ENCODE measurements at places on chromosomes 7 and 10.

DNA sequence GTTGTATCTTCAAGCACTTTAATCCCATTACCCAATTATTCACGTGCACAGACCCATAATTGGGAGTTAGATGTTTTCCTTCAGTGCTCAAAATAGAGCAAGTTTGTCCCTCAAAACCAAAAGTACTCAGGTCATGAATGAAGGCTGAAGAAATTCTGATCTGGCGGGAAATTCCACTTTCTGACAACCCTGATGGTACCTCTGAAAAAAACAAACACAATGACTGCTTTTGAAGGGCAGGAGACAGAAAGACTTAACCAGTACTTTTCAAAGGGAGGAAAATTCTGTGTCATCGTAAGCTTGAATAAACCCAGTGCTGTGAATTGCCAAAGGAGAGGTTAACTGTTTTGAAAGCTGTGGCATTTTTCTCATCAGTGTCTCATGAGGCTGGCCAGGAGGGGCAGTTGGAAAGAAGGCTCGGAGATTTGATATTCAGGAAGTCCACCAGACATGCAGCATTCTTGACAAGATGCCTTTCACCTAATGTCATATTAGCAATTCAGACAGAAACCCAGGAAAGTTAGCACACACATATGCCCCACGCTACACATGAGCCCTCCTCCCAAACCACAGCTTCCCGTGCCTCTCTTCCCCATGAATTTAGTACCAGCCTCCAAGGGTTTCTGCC, 347.0 kb downstream of the KCNMA1 start:
- DNase-seq = no peak

GRCh38 chr7:143361552-143362130, 872 bp downstream of the FAM131B start:
- peak; percentile 81 for DNase-seq

DNA sequence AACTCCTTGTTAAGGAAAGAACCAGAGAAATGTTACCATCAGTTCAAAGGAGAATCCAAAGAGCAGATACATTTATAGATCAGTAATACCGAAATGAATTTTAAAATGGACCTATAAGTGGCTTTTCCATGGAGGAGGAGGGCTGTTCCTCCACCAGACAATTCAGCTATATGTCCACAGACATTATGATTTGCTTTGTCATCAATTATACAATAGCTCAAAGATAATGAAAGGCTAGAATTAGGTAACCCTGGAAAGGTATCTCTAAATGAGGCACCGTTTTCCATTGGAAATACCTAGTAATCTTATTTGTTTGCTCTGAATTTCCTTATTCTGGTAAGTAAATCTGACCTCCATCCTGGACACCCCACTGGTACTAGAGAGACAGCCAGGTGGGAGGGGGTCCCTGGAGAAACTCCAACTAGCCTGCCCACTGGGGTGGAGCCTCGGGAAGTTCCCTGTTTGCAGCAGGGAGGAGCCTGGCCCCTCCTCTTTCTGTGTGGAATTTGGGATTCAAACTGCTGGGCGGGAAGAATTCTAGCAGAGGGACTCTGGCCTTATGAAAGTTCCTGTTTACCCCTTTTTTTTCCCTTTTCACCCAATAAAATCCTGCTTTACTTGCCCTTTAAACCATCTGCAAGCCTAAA, 218.0 kb downstream of the PHF14 start:
- DNase-seq = no peak

GRCh38 chr10:88062385-88062784, 199.0 kb downstream of the PTEN start:
- no peak for DNase-seq

- DNase-seq = no peak
Measured at GRCh38 chr7:139115104-139115503, 5.6 kb upstream of the ZC3HAV1 start.
